ENCODE measurements at places on chromosomes 5 and 9.

DNA sequence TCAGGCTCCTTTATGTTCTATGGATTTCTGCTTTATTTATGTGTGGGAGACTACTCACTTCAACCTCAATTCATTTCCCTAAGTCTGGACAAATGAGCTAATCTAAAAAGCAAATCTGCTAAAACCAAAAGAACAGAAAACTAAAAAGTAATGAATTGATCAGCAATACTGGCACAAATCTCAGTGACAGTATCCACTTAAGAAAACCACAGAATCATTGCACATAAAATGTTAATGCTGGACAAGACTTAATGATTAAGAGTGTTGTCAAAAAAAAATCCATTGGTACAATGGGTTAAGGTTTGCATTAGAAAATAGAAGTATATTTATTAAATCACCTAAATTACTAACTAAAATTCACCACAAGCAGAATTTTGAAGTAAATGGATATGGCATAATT is 147.6 kb downstream of the EDIL3 start:
- no peak for DNase-seq

DNA sequence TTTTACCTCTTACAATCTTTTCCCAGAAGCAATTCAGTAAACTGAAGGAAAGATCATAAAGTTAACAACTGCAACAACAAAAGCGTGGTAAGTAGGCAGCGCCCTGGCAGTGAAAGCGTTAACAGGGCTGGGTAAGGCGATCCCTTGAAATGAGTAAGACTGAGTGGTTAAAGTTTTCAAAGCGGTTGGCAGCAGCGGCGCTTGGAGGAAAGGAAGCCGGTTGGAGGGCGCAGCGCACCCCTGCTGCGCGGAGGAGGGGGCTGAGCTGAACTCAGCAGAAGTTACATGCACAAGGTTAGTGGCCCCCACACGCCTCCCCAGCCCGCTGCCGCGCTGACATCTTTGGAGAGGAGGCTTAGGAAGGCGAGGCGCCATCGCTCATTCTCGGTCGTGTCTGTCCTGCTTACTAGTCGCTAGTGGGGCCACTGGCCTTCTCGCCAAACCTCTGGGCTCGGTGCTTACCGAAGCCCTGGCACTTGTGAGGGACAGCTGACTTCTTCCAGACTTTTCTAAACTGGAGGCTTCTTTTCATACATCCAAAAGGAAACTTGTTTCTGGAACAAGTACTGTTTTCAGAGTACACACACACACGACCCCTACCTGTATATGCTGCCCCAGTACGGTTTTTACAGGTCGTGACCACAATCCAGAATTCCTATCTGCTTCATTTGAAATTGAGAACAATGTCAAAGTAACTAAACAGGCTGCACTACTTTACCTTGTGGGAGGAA is at the start of gene SH3RF2:
TSS of gene SH3RF2 (plus strand) at position 178 of the 731 bp plus-strand sequence. CDS start 1,351 bp downstream, outside the sequence.
- no peak for DNase-seq

GRCh38 chr9:105188746-105189145 is 55.7 kb upstream of the SLC44A1 start:
- DNase-seq, result no peak

- no peak for DNase-seq
These were observed 324.4 kb downstream of the PDE4D start for GRCh38 chr5:59569158-59569557.

DNA sequence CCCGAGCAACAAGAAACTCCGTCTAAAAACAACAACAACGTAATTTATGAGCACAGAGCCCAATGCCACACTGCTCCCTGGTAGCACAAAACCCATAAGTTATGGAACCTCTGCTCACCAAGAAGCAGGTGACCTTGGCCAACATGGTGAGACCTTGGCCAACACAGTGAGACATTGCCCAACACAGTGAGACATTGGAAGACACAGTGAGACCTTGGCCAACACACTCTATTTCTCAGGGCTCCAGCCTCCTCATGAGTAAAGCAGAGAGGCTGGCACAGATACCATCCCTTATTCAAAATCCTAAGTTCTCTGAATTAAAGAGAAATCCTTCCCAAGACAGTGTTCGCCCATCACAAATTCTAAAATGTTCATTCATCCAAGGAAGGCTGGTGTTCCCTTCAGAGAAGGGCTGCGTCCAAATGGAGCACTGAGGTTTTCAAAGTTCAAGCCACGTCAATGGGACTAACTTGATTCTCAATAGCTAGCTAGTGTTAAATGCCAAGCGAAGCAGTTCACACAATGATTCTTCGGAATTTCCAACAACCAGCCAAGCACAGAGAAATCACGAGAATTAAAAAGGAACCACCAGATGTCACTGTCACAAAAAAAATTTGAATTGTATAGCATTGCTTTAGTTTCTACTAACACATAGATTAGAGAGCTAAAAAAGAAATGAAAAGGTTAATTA is 29.5 kb downstream of the TTC39B start:
- DNase-seq, result no peak

GRCh38 chr9:86731511-86732063 is 215.7 kb downstream of the GAS1 start:
- DNase-seq, result no peak

- no peak for DNase-seq
These were observed 72.8 kb downstream of the C9orf153 start for GRCh38 chr9:86186696-86187095.

DNA sequence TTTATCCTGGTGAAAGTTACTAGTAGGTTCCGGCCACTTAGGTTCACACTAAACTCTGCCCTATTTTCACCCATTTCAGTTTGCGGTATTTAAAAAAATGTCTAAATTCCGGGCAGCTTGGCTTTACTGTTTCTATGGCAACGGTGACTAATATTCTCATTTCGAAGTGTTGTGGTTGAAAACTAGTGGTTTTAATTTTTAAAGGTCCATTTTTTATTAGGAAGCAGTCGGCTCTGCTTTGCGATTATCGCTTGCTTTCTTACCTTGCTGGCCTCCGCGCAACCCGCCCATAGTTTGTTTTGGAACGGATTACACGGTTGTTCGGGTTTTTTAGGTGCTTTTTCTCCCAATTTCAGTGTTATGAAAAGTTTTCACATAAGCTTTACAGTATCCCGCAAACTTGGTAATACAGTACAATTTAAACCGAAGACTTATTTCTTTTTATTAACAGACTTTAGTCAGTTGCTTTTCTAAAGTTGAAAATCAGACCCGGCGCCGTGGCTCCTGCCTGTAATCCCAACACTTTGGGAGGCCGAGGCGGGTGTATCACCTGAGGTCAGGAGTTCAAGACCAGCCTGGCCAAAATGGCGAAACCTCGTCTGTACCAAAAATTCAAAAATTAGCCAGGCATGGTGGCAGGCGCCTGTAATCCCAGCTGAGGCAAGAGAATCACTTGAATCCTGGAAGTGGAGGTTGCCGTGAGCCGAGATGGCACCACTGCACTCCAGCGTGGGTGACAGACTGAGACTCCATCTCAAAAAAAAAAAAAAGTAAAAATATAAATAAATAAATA is 1.6 kb downstream of the KDM4C start:
- DNase-seq, result no peak

- DNase-seq, result no peak
These were observed 64.6 kb upstream of the SYNPO start for GRCh38 chr5:150575745-150576448.

GRCh38 chr5:65880496-65881072 is 45.8 kb upstream of the ERBIN start:
- DNase-seq, result no peak

DNA sequence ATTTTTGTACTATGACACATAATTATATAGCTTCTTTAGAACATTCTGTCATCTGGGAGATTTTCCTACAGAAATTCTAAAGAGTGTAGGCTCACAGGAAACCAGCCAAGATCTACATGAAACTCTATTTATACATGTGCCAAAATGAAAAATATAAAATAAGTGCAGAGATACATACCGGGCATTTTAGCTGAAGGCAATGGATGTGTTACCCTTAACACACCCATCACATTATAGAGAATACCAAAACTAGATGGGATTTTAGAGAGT is 125.9 kb downstream of the TRIM32 start:
- DNase-seq, result no peak

GRCh38 chr9:6644346-6645104 is 1.0 kb downstream of the GLDC start:
- no peak for DNase-seq

DNA sequence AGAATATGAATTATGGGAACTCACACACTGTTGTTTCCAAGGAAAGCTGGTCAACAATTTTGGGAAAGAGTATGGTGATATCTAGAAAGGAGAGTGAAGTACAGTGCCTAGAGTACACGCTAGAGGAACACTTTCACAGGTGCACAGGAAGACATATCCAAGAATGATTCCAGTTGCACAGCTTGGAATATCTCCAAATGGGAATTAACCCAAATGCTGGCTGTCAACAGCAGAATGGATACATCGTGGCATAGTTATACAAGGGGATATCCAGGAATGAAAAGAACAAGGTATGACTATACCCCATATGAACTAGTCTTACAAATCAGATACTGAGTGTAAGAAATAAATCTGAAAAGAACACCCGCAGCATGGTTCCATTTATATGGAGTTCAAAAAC is 231.3 kb downstream of the FSTL4 start:
- DNase-seq, result no peak

DNA sequence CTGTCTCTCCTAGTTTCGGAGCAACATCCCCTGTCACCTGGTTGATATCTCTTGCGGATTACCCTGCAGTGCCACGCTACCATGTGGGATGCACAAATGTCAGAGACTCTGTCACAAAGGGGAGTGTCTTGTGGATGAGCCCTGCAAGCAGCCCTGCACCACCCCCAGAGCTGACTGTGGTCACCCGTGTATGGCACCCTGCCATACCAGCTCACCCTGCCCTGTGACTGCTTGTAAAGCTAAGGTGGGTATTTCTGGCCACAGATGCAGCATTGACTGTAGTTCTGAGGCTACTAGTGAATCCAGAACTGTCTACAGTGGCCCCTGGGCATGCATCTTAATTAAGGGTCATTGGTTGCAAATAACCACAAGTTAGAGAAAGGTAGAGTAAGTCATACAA is 50.8 kb downstream of the AQP7 start:
- DNase-seq, result no peak

DNA sequence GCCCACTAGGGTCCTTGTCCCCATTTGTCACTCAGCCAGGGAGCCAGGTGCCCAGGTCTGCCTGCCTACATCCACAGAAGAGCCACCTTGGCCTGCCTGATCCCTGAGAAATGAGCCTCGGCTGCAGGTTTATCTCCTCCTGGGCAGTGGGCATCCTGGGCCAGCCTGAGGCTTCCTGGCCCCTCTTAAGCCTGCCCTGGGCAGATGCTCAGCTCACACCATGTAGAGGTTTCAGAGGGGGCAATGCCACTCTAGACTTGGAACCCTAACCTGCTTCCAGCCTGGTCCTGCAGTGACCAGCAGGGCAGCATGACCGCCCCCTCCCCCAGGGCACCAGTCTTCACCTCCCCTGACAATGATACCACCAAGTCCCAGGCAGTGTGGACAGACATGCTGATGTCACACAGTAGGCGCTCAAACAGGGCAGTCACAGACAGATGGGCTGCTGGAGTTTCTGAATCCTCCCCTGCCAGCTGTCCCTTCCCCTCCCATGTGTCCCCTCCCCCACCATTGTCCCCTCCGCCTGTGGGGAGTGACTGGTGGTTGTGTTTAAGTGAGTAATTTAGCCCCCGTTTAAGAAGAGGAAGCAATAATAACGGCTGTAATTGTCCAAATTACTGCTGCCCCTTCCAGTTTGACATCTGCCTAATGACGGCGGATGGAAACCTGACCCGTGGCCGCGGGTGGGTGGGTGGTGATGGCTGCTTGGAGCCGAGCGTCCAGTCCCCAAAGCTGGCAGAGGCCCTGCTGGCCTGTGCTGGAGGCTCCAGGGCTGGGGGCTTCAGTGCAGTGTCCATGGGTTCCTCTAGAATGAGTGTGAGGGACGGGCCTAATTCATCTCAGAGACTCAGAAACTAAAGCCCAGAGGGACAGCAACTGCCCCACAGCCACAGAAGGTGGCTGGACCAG is 147.7 kb downstream of the BARX1 start:
- DNase-seq, result no peak

GRCh38 chr5:136212252-136212721 is 19.3 kb upstream of the SMIM32 start:
- DNase-seq, result peak; percentile 20

- DNase-seq, result no peak
These were observed 41.9 kb downstream of the LAMC3 start for GRCh38 chr9:131050831-131051230.

DNA sequence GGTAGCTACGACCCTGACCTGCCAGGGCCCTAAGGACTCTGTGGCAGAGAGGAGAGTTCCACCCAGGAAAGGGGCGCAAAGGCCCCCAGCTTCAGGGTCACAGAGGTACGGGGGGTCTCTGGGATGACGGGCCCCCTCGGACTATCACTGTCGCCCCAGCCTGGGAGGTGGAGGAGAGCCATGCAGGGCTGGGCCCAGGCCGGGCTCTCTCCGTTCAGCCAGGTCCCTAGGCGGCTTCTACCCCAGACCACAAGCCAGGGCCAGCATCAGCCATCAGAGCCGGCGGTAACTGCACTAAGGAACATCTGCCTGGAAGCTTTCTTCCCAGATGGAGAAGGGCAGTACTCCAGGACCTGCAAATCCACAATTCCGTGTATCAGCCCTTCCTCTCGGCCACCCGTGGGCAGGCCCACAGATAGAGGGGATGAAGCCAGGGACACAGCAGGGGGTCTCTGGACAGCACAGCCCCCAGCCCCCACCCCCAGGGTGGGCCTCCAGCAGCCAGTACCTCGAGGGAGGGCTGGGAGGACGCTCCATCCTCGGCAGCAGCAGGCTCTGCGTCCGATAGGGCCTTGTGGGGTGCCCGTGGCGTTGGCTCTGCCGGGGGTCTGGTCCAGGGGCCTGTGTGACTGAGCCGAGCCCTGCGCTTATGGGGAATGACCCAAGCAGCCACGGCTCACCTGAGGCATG is 38.4 kb downstream of the NACC2 start:
- DNase-seq, result no peak

- DNase-seq, result no peak
These were observed 68.0 kb downstream of the C6 start for GRCh38 chr5:41145306-41145705.

DNA sequence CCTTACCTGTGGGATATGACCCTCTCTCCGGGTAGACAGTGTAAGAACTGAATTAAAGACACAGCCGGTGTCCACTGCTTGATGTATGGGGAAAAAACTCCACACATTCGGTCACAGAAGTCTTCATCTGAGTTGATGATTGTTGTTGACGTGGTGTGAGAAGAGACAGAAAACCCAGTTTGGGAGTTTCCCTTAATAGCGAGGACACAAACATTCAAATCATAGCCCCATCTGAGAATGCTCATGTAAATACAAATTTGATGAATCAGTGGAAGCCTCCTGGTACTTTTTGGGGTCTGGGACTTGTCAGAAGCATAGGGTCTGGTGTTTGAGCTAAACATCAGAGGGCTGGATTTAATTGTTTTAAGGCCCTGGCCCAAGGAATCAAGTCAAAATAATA is 11.0 kb downstream of the HAVCR1 start:
- DNase-seq, result no peak

GRCh38 chr9:22682536-22682935 is 235.9 kb downstream of the DMRTA1 start:
- DNase-seq, result no peak

DNA sequence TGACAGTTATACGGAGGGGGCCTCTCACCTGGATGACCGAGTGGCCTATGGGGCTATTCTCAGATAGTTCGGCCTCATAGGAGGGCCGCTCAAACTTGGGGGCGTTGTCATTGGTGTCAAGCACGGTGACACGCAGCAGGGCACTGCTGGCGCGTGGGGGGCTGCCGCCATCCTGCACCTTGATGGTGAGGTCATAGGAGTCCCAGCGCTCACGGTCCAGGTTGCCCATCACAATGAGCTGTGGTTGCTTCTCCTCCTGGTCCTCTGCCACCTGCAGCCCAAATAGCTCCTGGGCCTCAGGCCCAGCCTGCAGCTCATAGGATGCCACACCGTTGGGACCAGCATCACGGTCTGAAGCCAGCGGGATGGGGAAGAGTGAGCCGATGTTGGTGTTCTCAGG is 9.7 kb downstream of the PCDH1 start:
- no peak for DNase-seq
